ENCODE measurements at places on chromosomes 11 and 22. TPM values are rescaled to one million over a fixed set of nuclear protein-coding genes. Genes with fewer than 3 reads are reported as not detected.

PKNOX2 gene
- total RNA-seq, result 2.3 TPM

DGCR8 gene
- total RNA-seq, result 54.7 TPM

MS4A6E gene
- total RNA-seq, result not detected

ZBED5 gene
- 34.5 TPM for total RNA-seq

PGA5 gene
- 1,340 TPM for total RNA-seq

FAM83F gene
- 17.4 TPM for total RNA-seq

ASRGL1 gene
- total RNA-seq, result 82.0 TPM

MPZL3 gene
- total RNA-seq, result 2.9 TPM

APOBEC3G gene
- total RNA-seq, result not detected

JAML gene
- 21.4 TPM for total RNA-seq

PDE3B gene
- 13.8 TPM for total RNA-seq

ZFPL1 gene
- total RNA-seq, result 42.6 TPM

NRGN gene
- total RNA-seq, result 0.87 TPM

POTEH gene
- total RNA-seq, result not detected

HMOX1 gene
- total RNA-seq, result 2.2 TPM

SLC22A12 gene
- not detected for total RNA-seq

PLEKHA7 gene
- total RNA-seq, result 31.2 TPM

SULT4A1 gene
- not detected for total RNA-seq

SLC22A25 gene
- not detected for total RNA-seq

ABCG4 gene
- not detected for total RNA-seq

NNMT gene
- total RNA-seq, result 442 TPM

TRPC6 gene
- 0.58 TPM for total RNA-seq

NLRP14 gene
- not detected for total RNA-seq

CLDN5 gene
- 64.3 TPM for total RNA-seq

TCN1 gene
- 77.1 TPM for total RNA-seq

HEPHL1 gene
- total RNA-seq, result not detected

C11orf91 gene
- total RNA-seq, result not detected

CBX6 gene
- total RNA-seq, result 31.5 TPM

TMA7B gene
- not detected for total RNA-seq

OR6T1 gene
- not detected for total RNA-seq

RFPL1 gene
- not detected for total RNA-seq

Data from stomach (tissue), 19 donors.